Dermis blood vessel endothelial cell (primary cell): ENCODE measurements at places on chromosomes 12 and 14.

GRCh38 chr14:101027966-101028365 lies 124.4 kb upstream of the RTL1 start:
- no peak for DNase-seq

GRCh38 chr12:77682488-77682887 lies 148.2 kb upstream of the NAV3 start:
- no peak for DNase-seq

DNA sequence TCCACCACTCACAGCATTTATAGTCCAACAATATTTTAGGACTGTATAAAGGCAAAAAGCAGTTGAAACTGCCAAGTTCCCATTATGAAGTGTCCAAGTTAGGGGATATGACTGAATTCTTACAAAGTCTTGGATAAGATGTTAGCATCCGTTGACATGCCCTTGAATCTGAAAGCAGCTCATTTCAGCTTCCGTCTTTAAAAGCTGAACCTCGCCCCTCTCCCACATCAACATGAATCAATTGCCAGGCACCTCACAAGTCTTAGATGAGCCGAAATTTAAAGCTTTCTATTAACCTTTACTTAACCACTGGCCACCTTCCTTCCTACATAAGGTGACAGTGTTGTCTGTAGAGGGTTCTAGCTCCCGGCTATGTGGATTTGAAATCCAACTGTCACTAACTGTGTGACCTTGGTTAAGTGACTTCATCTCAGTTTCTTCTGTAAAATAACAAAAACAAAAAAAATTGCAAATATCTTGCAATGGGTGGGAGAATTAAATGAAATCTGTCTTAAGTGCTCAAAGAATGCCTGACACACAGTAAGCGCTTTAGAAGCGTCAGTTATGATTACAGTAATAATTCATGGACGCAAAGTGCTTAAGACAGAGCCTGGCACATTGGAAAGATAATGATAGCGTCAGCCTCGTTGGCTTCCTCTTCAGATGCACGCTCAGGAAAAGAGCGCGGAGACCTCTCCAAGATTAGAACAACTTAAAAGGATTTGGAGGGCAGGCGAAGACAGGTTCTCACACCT lies 1.2 kb downstream of the PPP1CC start:
- DNase-seq = peak; percentile 63

DNA sequence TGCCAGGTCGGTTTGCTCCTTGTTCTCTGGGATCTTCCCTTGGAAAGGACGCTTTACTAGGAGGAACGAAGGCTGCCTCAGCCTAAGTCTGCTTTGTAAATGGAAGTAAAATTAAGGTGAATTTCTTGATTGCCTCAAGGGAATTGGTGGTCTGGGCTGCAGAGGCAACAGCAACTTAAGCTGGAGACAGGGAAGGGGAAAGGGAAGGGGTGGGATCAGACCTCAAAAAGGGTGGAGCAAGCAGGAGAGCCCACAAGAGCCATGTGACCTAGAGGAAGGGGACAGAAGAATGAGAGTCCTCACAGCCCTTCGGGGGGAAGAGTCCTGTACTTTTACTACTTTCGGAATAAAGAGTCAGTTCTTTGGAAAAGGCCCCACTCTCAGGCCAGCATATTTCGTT lies 147.9 kb downstream of the PPM1H start:
- peak; percentile 17 for DNase-seq

DNA sequence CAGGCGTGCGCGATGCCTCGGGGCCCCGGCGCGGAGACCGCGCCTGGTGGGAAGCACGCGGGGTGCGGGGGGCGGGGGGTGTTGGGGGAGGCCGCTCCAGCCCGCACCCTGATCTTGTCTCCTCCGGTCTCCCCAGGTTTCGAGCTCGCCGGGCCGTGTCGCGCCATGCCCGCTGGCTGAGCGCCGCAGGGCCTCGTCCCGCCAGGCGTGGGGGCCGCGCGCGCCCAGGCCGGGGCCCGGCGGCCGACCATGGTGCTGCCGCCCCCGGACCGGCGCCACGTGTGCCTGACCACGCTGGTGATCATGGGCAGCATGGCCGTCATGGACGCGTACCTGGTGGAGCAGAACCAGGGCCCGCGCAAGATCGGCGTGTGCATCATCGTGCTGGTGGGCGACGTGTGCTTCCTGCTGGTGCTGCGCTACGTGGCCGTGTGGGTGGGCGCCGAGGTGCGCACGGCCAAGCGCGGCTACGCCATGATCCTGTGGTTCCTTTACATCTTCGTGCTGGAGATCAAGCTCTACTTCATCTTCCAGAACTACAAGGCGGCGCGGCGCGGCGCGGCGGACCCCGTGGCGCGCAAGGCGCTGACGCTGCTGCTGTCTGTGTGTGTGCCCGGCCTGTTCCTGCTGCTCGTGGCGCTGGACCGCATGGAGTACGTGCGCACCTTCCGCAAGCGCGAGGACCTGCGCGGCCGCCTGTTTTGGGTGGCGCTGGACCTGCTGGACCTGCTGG lies 2.4 kb downstream of the TMEM121 start:
- DNase-seq = peak; percentile 30

GRCh38 chr14:99420711-99421110 lies 59.9 kb downstream of the SETD3 start:
- no peak for DNase-seq

DNA sequence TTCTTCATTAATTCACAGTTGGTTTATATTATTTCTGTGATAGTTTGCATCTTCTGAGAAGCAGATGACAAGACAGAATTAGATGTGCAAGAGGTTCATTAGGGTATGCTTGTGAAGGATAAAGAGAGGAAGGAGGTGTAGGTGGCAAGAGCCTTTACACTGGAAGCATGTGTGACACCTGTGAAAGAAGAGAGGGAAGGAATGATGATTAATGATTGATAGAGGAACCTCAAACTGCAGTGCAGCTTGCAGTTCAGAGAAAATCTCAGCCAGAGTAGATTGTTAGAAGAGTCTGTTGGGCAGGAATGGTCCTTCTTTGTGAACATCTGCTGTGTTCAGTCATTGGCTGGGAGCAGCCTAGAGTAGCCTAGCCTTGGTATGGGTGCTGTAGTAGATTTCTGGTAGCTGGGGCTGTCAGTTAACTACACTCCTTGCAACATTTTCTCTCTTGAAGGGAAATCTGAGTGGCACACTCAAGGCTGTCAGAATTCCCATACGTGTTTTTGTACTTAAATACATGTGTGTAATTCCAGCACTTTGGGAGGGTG lies 9.0 kb downstream of the RCOR1 start:
- no peak for DNase-seq
